ENCODE measurements at places on chromosomes 1 and 21.
A peak's percentile ranks its signal among the peaks of the same experiment; 100 is the strongest.

- DNase-seq = no peak
Measured at GRCh38 chr1:87505391-87505983, 176.8 kb downstream of the LMO4 start.

DNA sequence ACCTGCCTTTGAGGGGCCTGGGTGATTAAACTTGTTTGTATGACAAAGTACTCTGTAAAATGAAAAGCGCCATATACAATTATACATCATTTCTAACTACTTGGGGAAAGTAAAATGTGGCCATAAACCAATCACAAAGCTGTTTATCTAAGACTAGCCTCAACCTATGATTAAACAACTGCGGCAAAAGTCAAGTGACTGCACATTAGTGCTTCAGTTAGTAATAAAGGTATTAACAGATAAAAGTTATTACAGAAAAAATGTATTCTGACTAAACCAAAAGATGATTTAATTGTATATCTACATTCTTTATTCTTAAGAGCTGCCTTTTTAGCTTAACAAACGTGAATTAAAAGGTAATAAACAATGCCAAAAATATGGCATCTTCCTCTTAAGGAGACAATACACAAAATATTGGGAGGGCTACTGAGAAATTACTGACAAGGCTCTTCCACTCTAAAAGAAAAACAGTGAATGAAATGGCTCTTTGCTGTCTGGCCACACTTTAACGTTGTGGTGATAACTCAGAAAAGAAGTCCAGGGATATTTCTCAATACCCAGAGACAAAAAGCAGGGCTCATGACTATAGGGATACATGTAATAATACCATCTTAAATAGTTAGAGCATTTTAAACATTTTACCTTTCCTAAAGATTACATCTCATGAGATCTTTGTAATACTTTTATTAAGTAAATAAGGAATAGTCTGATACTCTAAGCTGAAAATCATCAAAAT, 8.6 kb downstream of the ARHGAP29 start:
- DNase-seq = no peak

GRCh38 chr1:7552402-7552801, 218.7 kb upstream of the VAMP3 start:
- no peak for DNase-seq

GRCh38 chr1:233016798-233017197, 66.4 kb downstream of the NTPCR start:
- no peak for DNase-seq

GRCh38 chr1:202649553-202650392, 60.5 kb downstream of the SYT2 start:
- DNase-seq = no peak

DNA sequence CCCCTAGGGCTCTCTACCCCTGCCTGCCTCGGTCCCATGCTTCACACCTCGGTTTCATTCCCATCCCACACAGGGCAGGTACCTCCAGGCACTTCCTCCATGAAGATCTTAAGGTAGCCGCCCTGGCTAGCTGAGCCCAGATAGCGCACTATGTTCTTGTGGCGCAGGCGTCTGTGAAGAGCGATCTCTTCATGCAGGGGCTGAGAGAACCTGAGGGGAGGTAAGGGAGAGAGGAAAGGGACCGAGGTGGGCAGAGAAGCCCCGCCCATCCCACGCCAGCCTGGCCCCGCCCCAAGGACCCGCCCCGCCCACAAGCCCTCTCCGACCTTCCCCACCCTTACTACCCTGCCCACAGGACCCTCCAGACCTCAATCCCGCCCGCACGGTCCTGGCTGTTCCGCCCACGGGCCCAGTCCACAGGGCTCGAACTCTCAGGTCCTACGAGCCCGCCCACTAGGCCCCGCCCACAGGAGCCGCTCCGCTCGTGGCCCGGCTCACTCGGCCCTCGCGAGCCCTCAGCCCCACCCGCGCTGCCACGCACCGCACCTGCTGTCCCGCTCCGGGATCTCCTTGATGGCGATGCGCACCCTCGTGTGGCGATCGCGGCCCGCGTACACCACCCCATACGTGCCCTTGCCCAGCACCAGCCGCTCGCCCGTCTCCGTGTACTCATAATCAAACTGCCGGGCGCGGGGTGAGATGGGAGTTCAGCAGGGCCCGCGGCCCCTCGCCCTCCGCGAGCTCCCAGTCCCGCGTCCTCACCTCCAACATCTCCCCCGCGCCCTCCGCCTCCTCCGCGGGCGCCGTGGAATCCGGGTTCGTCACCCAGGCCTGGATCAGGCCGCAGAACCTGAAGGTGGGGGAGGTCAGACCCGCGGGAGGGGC, 6.4 kb downstream of the MAP3K6 start:
- no peak for DNase-seq

GRCh38 chr1:218273762-218274479, 11.2 kb upstream of the RRP15 start:
- DNase-seq = no peak

DNA sequence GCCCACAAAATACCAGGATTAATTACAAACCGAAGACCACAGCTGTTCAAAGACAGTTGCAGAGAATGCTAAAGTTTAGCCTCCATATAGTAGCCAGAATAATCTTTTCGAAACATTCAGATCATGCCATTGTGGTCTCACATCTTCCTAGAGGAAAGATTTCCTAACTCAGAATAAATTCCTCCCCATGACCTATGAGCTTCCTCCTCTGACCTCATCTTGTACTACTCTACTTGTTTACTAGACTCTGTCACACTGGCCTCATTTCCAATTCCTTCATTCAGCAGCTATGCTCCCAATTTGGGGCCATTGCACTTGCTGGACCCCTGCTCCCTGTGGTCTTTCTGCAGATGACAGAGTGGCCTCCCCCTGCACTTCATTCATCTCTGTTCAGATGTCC, 71.8 kb upstream of the LRRC53 start:
- DNase-seq = peak; percentile 4

DNA sequence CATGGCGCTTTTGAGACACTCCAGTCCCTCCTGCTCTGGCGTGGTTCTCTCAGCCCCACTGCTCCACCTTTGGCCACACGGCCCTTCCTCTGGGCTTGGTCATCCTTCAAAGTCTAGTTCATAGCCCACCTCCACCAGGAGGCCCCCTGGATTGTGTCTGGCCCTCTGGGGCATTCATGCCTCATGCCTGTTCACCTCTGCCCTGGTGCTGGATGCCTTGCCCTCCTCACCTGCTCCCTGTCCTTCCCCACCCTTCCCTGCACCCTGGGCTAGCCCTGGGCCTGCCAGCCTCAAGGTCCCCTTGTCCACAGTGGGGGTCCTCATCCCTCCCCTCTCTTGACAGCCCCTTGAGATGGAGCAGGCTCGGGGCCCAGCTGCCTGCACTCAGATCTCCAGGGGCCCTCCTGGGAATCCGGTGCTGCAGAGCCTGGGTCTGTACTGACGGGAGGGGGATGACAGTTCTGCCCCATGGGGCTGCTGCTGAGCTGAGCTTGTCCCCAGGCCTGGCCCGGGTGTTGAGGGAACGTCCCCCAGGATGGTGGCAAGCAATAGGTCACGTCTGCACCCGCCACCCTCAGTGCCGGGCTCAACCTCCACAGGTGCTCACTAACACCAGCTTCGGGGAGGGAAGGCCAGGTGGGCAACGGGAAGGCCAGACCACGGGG, 18.4 kb downstream of the PRXL2B start:
- no peak for DNase-seq

GRCh38 chr1:111653709-111654108, 34.1 kb downstream of the RAP1A start:
- no peak for DNase-seq

GRCh38 chr1:166087734-166088571, 78.8 kb downstream of the FAM78B start:
- DNase-seq = no peak

- DNase-seq = no peak
Measured at GRCh38 chr1:42173961-42174735, 9.6 kb upstream of the GUCA2A start.

DNA sequence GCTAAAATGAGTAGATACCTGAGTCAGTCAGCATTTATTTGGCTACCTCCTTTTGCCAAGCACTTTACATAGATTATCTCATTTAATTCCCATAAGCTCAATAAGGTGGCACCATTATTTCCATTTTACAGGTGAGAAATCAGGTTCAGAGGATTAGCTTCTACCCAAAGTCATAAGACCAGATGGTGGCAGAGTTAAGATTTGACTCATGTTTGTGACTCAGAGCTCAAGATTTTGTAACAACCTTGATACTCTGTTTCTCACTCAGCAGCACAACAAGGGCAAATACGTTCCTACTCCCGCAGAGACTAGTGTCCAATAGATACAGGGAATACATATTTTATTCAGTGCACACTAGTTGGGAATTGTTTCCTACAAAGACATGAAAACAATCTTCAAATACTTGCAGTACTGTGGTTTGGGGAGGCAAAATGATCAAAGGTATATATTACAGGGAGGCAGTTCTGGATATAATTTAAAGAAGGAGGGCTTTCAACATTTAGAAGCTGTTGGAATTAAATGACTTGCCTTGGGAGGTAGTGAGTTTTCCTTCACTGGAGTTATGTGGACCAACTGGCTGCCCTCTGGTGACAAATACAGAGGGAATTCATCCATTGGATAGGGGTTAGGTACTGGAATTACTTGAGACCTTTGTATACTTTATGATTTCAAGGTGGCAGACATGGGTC, 3.6 kb downstream of the LEPR start:
- peak; percentile 55 for DNase-seq

DNA sequence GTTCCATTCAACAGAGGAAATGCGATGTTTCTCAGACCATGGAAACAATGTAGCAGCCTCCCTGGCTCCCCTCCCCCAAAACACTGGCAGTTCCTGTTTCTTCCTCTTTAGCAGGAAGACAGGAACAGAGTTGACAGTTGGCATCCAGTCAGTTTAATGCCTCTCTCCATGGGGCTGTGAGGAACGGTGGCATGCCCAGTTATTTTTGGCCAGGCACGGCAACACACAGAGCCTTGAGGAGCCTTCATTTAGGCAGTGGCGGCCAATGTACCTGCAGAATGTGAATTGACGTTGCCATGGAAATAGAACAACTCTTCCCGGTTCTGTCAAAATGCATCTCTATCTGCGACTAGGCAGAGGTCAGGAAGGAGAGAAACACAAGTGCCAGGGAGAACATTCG, 330.6 kb downstream of the DSCAM start:
- no peak for DNase-seq

DNA sequence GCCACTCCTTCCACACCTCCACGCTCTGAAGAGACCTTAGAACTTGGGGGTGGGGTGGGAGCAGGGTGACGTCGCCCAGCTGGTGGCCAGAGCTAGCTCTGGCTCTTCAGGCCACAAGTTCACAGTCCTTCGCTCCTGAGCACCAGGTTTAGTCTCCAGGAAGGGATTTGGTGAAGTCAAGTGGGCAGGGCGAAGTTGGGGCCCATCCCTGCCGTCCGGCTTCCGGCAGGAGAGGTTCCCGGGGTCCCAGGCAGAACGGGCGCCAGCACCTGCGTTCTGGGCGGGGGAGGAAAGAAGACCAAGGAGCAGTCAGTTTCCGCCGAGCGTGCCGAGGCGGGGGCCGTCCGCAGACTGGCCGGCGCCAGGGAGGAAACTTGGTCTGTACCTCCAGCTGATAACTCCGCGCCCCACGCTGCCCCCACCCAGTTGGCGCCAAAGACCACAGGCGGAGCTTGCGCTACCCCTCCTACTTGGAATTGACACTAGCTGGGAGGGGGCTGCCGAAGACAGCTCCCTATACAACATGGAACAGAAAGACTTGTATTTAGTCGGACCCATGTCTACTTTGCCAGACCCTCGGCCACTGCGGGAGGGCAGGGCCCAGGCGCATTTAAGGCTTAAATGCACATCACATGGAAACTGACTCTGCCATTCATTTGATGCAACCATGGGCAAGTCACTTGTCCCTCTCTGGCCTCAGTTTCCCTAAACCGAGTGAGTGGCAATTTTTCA, 995 bp downstream of the ID3 start:
- no peak for DNase-seq

DNA sequence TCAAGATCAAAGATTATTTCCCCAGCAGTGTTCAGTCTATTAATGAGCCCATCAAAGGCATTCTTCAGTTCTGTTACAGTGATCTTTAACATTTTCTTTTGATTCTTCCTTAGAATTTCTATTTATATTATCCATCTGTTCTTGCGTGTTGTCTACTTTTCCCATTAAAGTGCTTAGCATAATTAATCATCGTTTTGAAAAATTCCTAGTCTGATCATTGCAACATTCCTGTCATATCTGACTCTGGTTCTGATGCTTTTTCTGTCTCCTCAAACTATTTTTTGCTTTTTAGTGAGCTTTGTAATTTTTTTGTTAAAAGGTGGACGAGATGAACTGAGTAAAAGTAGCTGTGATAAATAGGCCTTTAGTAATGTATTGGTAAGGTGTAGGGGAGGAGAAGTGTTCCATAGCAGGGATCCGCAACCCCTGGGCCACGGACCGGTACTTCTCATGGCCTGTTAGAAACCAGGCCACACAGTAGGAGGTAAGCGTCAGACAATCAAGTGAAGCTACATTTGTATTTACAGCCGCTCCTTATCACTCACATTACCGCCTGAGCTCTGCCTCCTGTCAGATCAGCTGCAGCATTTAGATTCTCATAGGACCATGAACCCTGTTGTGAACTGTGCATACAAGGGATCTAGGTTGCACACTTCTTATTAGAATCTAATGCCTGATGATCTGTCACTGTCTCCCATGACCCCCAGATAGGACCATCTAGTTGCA, 163.3 kb downstream of the PIK3R3 start:
- no peak for DNase-seq

- DNase-seq = no peak
Measured at GRCh38 chr1:77407738-77408375, 126.0 kb downstream of the AK5 start.

DNA sequence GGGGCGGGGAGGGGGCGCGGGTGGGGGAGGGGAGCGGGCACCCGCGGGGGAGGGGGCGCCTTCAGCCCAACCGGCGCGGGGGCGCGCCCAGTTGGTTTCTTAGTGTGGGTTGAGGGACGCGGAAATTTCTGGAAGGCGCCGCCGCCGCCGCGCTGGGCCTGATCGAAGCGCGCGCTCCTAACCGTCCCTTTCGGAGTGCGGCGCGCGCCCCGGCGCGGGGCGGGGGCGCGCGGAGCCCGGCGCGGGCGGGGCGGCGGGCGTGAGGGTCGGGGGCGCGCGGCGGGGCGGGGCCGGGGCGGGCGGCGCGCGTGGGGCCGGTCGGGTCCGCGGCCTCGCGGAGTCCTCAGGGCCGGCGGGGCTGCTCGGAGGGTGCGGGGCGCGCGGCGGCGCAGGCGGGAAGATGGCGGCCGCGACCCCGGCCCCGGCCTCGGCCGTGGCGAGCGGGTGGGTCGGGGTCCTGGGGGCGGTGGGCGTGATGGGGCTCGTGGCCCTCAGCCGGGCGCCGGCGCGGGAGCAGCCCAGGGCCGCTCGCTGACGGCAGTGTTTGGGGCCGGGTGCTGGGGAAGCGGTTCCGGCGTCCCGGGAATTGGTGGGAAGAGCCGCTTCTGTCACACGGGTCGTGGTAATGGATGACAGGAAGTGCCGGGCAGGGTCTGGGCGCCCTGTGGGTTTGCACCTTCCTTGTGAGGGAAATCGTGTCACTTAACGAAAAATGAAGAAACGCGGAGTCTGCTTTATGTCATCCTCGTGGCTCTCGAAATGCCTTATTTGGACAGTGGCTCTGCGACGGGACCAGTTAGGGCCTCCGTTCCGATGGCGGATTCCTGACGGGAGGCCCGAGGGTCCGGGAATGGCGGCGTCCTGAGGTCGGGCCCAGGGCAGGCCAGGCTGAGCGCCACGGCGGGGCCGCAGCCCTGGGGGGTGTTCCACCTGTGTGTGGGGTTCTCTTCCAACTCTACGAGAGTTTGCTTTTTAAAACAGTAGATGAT, 764 bp downstream of the PKNOX1 start:
- peak; percentile 79 for DNase-seq

- peak; percentile 91 for DNase-seq
Measured at GRCh38 chr1:41783189-41783639, 135.5 kb downstream of the HIVEP3 start.

GRCh38 chr1:205293350-205294074, 28.0 kb downstream of the NUAK2 start:
- no peak for DNase-seq
